Stimulated activated CD4-positive, alpha-beta T cell treated with anti-CD3 and anti-CD28 coated beads, Interleukin-1b, Interleukin-23, amount 100 ng/mL, for 1 hour (primary cell): ENCODE measurements at places on chromosomes 6 and 20.

- DNase-seq = no peak
Measured at GRCh38 chr20:1423625-1424106, 30.8 kb upstream of the FKBP1A start.

- no peak for DNase-seq
Measured at GRCh38 chr6:144730088-144730645, 445.0 kb downstream of the UTRN start.

DNA sequence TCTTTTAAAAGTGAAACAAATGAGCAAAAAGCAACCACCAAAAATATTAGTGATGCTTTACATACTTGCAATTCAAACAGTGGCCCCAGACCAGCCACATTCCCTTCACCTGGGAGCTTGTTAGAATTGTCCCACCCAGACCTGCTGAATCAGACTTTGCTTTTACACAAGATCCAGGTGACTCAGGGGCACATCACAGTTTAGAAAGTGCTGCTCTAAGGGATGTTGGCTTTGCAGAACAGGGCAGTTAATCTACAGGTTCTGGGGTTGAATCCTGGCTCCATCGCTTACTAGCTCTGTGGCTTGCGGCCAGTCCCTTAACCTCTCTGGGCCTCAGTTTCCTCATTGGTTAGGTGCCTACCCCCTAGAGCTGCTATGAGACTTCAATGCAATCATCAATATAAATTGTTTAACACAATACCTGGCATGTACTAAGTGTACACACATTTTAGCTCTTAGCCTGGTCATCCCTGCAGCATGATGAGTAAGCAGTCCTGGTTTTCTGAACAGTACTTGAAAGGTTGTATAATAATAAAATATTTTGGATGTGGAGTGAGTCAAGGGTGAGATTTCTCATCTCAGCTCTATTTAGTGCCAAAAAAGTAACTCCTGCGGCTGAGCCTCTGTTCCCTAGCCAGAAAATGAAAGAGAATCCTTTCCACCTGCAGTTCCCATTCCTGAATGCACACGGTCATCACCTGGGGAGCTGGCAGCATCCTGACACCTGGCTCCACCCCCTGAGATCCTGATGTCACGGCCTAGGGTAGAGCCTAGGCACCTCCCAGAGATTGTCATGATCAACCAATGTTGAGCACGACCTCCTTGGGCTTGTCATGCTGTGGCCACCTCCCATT is 162.7 kb downstream of the ANKRD60 start:
- no peak for DNase-seq

DNA sequence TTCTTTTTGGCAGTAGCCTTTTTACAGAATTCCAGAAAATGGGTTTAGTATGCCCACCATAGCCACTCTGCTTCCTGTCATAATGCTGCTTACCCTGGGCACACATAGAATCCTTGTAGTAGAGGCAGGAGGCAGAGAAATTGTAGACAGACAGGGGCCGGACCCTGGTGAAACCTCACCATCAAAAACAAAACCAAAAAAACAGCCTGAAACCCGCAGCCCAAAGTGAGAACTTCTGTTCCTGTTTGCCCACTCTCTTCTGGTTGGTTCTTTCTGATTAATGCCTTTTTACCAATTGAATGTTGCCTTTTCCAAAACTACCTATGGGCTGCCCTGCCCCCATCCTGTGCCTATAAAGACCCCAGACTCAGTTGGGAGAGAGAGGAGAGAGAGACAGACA is 188.2 kb downstream of the CDKAL1 start:
- no peak for DNase-seq

- no peak for DNase-seq
Measured at GRCh38 chr6:37382994-37383765, 29.4 kb downstream of the RNF8 start.

DNA sequence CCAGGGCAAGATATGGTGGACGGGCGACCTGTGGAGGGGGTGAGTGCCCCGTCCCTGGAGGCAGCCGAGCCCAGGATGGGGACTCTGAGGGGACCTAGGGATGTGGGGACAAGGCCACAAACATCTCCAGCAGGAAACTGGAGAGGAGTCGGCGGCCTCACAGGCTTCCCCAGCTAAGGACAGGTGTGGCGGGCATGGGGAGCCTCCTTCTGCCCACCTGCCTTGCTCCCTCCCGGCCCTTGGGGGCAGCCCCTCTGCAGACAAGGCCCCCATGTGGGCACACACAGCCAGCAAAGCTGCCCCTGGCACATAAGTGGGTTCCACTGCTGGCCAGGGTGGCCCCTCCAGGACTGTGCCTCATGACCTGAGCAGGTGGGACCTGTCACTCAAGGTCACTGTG is 4.6 kb downstream of the CHRNA4 start:
- no peak for DNase-seq

- DNase-seq = no peak
Measured at GRCh38 chr20:31849306-31849930, 4.0 kb upstream of the FOXS1 start.

DNA sequence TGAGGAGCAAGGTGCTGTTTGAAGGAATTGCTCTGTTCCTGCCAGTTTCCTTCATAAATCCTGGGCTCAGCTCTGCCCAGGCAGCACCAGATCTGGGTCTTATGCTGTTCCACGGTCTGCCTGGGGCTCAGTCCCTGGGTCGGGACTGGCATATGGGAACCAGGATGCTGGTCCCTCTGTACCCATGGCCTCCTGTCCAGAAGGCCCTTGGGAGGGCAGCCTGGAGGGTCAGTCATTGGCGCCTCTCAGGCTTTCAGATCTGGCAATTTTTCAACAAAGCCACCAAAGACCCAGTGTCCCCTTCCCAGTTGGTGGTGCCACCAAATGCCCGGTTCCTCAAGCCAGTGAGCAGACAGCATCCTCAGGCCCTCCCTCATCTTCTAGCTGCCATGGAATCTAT is 232.7 kb upstream of the SULF2 start:
- no peak for DNase-seq

DNA sequence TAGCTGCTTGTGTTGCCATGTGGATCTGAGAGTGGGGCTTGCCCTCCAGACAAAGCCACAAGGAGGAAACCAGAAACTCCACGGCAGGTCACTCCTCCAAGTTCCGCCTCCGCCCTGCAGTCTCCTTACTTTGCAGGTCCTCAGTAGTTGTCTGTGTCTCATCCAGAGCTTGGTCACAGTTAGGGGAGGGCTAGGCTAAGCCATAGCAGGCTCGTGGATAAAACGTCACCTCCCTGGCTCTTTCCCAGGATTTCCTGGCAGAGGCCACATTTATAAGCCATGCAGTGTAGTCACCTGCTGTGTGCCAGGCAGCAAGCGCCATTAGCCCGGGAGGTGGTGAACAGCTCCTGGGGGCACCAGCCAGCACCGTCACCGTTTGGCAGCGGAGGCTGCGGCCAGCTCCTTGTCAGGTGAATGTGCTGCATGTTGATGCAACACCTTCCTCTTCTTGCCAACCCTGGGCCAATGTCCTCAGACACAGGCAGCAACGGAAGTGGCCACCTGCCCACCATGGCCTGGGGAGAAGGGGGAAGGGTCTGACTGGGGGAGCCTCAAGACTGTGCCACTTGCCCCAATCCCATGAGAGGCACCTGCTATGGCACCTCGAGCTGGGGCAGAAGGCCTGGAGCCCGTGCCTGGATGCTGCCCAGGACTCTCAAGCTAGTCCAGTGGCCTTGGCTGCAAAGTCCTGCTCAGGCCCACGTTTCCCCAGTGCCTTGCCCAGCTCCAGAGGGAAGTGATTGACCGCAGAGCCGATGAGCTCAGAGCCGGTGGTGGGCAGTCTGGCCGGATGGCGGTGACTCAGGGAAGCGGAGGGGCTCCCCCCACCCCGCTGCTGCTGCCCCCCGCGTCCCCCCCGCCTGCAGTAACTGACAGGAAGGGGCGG is 39.0 kb upstream of the SLCO4A1 start:
- DNase-seq = no peak

DNA sequence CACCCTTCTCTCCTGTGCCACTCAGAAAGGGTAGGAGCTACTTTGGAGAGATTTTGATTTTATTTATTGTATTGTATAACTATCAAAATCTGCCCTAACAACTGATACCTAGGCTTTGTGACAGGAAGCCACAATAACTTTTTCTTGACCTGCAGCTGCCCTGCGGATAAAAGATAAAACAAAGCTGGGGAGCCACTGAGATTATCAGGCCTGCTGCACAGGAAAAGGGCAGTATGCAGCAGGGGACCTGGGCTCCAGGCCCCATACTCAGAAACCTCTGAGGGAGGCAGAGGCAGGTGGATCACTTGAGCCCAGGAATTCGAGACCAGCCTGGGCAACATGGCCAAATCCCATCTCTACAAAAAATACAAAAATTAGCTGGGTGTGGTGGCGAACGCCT is 980 bp upstream of the SNX21 start:
- no peak for DNase-seq

DNA sequence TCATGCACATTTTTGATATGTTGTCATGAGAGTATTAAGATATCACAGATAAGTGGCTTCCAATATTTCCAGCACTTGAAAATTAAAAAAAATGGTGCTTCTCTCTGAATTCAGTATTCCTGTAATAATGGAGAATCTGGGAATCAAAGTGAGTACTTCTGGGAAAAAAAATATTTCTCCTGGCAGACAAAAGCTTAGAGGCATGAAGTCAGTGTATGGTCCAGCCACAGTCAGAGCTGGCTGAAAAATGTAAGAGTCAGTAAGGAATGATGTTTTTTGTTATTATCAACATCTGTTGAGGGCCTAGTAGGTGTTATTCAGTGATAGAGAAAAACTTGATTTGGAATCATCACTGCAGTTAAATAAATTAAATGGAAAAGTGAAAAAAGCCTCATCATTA is 3.2 kb upstream of the RFPL4B start:
- DNase-seq = no peak

- no peak for DNase-seq
Measured at GRCh38 chr6:111536910-111537527, 54.0 kb upstream of the REV3L start.

DNA sequence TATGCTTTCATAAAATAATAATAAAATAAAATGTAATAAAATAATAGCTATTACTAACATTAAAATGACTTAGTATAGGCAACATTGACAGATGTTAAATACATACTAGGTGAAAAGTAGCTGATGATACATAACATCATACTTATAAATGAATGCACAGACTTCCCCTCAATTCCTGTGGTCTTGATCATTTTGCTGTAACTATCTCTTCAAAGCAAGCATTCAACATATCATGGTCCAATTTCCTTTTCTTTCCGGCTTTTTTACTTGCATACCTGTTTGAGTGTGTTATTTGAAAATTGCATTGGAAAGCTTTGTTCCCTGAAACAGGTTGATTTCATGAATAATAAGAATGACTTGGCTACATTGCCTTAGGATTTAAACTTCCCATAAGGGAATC is 309.3 kb downstream of the HDGFL1 start:
- no peak for DNase-seq

GRCh38 chr6:38137608-38138265 is 318.2 kb downstream of the ZFAND3 start:
- no peak for DNase-seq

GRCh38 chr6:66865771-66866170 is 1158.7 kb upstream of the EYS start:
- DNase-seq = no peak

- no peak for DNase-seq
Measured at GRCh38 chr6:161590961-161591627, 317.2 kb upstream of the AGPAT4 start.

DNA sequence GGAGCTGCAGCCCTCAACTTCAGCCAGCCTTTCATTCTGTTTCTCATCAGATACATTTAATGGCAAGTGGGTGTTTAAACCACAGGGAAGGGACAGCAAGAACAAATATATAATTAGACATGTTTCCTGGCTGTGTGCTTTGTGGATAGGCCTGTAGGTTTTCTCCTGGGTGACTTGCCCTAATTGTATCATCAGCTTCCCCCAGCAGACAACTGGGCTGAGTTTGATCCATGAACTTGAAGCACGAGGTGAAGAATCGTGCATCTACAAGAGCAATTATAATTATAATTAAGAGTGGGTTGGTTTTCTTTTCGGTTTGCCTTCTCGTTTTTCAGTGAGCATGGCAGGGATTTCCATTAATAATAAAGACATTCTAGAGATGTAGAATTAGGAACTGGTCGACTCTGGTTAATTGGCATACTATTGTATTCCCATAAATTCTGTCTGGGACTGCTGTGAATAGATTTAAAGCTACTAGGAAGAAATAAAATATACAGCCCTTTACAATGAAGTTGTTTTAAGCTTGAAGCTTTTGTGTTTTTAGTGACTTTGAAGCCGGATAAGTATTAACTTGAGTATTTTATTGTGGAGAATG is 1052.2 kb downstream of the KIF16B start:
- DNase-seq = no peak

GRCh38 chr6:106108129-106108528 is 22.0 kb downstream of the PRDM1 start:
- DNase-seq = no peak

DNA sequence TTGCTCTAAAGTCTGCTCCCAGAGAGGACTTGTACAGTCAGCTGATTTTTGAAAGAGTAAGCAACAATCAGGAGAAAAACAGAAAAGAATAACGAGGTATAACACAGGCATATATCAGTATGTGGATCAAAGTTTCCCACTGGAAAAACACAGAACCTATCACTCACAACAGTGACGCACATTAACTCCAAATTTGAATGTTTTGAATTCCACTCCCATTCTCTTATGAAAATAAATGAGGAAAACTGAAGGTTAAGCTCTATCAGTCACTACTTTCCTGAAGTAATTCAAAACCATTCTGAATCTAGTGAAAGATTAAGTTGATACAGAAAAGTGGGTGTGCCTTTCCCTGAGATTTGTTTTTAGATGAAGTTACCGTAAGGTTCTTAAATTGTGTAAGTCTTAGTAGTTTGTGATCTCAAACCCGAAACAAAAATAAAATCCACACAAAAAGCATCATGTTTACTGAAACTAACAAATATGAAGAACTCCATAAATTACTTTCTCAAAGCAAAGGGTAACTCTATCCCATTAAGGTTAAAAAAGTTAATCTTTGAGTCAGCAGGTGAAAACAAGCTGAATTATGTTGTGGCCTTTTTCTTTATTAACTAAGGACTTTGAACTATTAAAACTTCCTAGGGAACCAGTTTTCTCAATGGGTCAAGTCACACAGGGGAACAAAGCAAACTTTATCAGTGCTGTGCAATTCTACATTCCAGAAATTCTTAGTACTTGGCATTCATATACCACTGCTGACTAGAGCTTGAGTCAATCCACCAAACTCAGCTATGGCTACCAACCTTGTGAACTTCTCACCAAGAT is 115.7 kb downstream of the OGFRL1 start:
- DNase-seq = no peak

DNA sequence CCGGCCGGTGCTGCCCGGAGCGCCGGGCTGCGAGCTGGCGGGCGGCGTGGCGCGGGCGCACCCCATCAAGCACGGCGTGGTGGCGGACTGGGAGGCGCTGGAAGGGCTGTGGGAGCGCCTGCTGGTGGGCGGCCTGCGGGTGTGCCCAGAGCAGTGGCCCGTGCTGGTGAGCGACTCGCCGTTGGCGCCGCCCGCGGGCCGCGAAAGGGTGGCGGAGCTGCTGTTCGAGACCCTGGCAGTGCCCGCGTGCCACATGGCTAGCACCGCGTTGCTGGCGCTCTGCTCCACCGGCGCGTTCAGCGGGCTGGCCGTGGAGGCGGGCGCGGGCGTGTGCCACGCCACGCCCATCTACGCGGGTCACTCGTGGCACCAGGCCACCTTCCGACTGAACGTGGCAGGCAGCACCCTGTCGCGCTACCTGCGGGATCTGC is 517 bp downstream of the ACTL10 start:
- no peak for DNase-seq
